ENCODE measurements at places on chromosomes 7 and 10.

GRCh38 chr10:19843487-19843886 lies 27.3 kb downstream of the PLXDC2 start:
- no peak for DNase-seq

DNA sequence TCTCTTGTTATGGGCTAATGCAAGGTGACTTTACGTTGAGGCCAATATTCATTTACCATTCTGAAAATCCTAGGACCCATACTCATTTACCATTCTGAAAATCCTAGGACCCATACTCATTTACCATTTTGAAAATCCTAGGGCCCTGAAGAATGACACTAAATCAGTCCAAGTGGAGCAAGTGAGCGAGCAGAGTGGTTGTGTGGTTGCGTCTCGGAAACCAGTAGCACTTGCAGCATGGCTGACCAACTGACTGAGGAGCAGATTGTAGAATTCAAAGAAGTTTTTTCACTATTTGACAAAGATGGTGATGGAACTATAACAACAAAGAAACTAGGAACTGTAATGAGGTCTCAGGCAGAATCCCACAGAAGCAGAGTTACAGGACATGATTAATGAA lies 6.9 kb downstream of the SAR1A start:
- DNase-seq: no peak

GRCh38 chr10:11810313-11810766 lies 12.8 kb upstream of the PROSER2 start:
- no peak for DNase-seq

DNA sequence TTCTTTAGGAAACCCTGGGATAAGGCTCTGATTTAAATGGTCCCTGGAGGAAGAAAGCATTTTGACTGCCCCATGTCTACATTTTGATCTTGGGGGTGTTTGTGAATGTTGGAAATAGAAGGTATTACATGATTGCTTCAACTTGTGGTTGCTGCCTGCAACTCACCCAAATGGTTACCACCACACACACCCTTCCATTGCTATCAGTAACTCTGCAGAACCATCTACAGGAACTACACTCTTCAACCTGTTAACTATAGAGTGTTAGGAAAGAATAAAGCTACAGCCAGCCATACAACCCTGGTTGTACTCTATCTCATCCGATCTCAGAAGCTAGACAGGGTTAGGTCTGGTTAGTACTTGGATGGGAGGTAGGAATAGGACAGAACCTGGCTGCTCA lies 71.2 kb downstream of the APBB1IP start:
- peak; percentile 17 for DNase-seq

- no peak for DNase-seq
Observed at GRCh38 chr10:104680467-104681401, 39.6 kb downstream of the SORCS3 start.

DNA sequence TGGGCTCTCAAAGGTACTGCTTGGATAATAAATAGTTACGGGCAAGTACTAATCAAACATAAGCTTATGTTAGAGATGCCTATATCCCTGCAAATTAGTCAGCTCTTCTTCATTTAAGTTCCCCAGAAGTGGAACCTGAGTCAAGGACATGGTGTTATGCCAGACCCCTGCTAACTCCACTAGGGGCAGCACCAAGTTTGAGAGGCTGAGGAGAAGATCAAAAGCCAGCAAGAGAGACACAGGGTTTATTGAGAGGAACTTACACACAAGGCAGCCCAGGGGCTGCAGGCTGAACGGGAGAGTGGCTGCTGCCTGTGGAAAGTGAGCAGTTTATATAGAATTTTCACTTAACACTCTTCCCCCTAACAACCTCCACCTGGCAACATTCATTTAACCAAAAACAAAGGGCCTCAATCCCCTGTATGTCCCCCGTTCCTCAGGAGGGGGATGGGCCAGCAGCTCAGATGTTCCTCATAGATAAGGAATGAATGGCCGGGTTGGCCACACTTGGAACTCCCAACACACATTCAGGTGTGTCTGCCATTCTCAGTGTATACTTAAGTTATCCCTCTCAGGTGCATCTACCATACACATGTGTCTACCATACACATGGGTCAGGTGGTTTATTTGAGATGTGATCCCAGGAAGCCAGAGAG lies 62.6 kb upstream of the GHITM start:
- DNase-seq: peak; percentile 26

DNA sequence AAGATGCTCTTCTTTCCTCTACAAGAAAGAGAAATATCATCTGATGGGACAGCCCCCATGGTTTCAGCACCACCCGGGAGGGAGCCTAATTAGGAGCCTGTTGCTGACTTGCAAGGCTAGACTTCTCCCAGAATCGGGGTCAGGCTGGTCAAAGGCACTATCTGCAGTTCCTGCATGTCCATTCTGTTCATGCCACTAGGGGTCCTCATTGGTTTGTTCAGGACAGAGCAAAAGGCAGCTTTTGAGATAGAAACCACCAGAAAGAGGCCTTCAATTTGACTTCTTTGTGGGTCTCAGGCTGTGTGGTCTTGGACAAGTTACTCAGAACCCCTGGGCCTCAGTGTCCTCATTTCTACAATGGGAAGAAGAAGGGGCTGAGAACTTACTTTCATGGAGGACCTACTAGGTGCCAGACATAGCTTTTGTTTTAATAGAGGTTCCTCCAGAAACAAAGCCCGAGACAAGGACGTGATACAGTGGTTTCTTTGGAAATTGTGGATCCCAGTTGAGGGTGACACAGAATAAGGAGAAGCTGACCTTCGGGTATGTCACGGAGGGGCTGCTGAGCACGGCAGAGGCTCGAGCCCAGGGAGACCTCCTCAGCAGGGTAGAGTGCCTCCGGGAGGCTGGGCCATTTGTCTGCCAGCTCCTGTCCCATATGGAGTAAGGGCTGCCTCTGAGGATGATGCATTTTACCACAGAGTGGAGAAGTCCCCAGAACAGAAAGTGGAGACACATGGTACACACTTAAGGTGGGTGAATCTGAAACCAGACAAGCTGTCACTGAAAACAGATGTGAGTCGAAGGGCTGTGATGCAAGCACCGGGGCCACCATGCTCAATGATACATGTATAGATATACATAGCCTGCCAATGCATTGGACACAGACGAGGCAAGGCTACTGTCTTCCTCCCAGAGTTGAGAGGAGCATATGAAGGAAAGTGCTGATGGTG lies 33.1 kb upstream of the NEUROD6 start:
- DNase-seq: no peak

DNA sequence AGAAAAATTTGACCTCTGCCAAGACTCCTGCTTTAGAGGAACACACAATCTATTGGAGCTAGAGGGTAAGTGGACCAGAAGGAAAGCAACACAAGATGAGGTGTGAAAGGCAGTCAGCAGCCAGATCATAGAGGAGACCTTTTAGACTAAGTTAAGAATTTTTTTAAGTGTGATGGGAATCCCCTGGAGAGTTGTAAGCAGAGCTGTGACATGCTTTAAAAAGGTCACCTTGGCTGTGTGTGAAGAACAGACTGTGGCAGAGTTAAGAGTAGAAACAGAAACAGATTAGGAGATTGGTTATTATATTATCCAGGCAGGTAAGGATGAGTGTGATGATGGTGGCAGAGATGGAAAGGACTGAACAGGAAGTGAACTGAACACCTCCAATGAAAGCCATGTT lies 23.5 kb downstream of the CPEB3 start:
- no peak for DNase-seq

DNA sequence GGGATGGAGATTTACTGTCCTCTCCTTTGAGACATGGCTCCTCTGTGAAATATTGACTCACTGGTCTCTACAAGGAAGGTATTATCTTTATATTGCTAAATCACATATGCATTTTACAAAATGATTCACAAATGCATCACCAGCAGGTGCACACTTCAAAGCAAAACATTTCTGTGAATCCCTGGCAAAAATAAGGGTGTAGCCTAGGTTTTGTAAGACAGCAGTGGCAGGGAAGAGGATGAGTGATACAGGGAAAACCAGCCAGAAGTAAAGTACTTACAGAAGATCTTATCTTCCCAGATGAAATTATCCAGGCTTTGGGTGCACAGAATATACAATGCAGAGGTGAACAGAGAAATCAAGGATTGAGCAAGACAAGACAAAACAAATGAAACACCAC lies 1094.6 kb downstream of the GATA3 start:
- DNase-seq: no peak

DNA sequence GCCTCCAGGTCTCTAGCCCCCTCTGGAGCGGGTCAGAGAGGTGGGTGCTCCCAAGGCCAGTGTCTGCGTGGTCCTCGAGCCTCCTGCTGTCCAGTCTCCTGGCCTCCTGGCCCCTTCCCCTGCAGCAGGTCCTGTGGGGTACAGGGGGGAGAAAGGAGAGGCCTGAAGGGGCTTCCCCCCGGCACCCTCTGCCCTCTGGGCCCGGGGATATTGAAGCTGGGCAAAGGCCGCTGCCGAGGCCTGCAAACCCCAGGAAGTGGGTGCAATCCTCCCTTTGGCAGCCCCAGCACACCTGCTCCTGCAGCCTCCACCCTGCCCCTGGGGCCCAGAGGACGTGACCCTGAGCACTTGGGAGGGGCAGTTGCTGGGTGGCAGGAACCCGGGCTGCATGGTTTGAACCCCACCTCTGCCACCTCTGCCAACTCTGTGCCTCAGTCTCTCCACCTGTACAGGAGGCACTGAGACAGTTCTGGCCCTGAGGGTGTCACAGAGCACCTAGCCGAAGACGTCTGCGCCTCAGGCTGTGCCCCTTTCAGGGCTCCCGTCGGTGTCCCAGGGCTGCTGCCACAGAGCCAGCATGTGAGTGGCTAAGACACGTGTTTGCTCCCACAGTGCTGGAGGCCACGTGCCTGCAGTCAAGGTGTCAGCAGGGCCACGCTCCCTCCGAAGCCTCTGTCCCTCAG lies 59.1 kb upstream of the INPP5A start:
- no peak for DNase-seq

GRCh38 chr10:69573056-69573806 lies at the start of gene NEUROG3:
TSS of gene NEUROG3 (minus strand) at chr10:69573422. CDS start at chr10:69573043, 379 bp downstream.
- DNase-seq: no peak

DNA sequence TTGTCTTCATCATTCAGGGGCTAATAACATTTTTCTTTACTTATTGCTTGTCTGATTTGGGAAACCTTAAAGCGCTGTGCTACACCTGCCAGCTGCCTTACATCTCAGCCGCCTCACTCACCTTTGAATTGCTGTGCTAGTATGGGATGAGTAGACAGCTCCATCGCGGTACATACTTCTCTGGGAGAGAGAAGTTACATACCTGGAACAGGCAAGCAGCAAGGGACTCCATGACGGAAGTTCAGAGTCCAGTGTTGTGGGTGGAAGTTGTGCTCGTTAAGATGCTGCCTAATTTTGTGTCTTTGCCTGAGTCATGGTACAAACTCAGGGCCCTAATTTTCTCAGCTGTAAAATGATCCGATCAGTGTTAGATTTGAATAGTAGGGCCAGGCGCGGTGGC lies 1.9 kb downstream of the NUB1 start:
- no peak for DNase-seq

DNA sequence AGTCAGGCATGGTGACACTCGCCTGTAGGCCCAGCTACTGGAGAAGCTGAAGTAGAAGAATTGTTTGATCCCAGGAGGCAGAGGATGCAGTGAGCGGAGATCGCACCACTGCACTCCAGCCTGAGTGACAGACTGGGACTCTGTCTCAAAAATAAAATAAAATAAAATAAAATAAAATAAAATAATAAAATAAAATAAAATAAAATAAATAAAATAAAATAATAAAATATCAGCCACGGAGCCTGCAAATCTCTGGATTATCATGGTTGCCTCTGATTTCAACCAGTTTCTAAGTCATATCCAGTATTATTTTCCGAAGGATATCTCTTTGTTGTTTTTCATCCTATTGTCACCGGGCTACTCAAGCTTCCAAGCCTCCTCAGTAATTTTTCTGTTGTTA lies 51.7 kb upstream of the FZD8 start:
- DNase-seq: no peak

DNA sequence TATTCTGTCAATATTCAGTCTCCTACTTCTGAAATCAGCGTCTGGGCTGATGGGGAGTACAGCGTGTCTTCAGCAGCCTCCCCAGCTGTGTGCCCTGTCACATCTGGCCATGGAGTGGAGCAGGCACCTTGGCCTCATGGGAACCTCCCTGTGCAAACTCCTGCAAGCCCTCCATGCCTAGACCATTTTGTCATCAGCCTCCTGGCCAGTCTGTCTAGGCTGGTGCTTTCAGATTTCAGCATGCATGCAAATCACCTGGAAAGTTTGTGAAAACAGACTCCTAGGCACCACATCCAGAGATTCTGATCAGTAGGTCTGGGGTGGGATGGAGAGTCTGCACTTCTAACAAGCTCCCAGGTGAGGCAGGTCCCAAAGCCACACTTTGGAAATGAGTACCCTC lies 26.2 kb upstream of the CCSER2 start:
- no peak for DNase-seq

- no peak for DNase-seq
Observed at GRCh38 chr10:24469993-24470392, 253.7 kb downstream of the ARHGAP21 start.

DNA sequence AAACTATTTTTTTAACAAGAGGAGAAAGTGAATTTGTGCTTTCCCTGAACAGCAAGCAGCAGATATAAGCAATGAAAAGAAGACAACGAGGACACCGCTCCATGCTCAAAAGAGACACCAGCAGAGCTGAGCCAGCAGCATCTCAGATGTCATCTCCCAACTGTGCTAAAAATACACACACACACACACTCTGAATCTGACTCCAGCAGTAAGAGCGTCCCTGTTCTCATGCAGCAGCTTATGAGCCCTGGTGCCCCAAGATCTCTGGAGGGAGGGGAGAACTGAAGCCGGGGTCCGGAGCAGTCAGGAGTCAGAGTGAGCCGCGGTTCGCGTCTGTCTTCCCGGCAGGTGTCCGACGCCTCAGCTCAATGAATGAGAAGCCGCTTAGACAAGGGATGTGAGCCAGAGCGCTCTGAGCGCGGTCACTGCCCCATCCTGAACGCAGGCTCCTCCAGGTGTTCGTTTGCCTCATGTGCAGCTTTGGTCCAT lies 49.2 kb downstream of the SVIL start:
- DNase-seq: no peak
